Neural crest cell (in vitro differentiated cells): ENCODE measurements at places on chromosomes 4 and X.

- DNase-seq = no peak
Observed at GRCh38 chr4:1215141-1216075, 33.5 kb downstream of the CTBP1 start.

DNA sequence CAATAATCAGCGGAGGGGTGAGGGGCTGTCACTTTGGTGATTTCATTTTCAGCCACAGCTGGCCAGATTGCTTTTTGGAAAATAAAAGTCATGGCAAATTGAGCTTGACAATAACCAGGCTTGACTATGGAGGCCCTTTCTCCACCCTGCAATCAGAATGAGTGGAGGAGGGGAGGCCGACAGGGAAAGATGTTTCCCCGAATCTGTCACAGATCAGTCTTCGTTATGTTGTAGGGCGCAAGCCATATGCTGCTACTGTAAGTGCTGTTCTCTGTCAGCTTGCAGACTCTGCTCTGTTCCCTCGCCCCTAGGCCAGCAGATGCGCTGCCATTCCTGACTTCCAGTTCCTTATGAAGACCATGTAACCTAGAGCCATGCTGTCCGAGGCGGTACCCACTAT lies 114.1 kb downstream of the MGST2 start:
- DNase-seq = no peak

DNA sequence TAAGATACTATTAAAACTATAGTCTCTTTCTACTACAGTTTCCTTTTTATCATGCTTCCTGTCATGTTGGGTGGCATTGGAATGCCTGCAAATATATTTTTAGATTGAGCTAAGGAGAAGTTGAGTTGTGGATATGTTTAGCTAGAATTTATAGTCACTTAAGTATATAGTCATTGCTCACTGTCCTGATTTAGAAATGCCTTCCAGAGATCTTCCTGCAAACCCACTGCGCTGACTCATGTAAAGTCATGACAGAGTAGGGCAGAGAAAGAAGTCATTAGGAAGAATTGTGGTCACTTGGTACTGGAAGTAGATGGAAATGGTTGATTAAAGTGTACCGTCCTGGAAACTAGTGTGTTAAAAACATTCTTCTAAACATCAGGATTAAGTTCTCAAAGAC lies 490.3 kb upstream of the PABPC4L start:
- no peak for DNase-seq

- no peak for DNase-seq
Observed at GRCh38 chr4:125444166-125444565, 129.4 kb downstream of the FAT4 start.

- DNase-seq = no peak
Observed at GRCh38 chr4:6953751-6954380, 44.2 kb downstream of the TBC1D14 start.

- DNase-seq = no peak
Observed at GRCh38 chr4:84780719-84781118, 185.8 kb downstream of the WDFY3 start.

DNA sequence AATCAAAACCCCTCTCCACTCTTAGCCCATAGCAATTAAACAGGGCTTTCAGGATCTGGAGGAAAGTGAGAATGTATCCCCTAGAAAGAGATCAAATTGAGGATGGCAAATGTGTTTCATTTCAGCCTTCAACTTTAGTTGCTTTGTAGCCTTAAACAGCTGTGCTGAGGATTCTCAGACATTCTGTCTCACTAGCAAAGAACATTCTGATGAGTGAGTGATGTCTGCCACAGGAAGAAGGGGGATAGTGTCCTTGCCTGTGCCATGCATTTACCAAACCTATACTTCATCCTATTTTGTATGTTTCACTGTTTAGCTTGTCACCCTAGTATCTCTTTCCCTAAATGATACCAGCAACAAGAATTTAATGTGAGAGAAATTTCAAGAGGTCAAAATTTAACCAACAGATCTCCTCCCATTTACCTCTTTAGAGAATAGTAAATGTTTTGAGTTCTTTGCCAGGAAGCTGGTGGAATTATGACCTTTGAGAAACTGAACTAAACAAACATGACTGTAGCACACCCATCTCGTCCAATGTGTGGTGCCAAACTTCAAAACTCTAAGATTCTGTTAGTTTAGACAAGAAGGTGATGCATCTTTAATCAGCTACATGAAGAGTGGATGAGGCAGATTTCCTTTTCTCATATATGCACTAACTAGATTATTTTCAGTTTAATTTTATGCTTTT lies 165.6 kb downstream of the PALLD start:
- no peak for DNase-seq
